ENCODE measurements at places on chromosomes 6 and 20. TPM values are rescaled to one million over a fixed set of nuclear protein-coding genes. Genes with fewer than 3 reads are reported as not detected.

Gene CCN6
- total RNA-seq: not detected

Gene TCP11
- total RNA-seq: 0.51 TPM

Gene LY6G6D
- not detected for total RNA-seq

Gene DEFB126
- total RNA-seq: not detected

Gene OLIG3
- total RNA-seq: not detected

Gene APOM
- 1.0 TPM for total RNA-seq

Gene MAPK13
- total RNA-seq: 7.6 TPM
